ENCODE measurements at places on chromosomes 5 and 9.
A peak's percentile ranks its signal among the peaks of the same experiment; 100 is the strongest.

GRCh38 chr9:1087120-1087881 lies 37.1 kb downstream of the DMRT2 start:
- DNase-seq: no peak

- peak; percentile 49 for DNase-seq
These were observed 315.5 kb upstream of the C9orf72 start for GRCh38 chr9:27888661-27889295.

- DNase-seq: no peak
These were observed 461.6 kb downstream of the RASEF start for GRCh38 chr9:82601293-82601771.

DNA sequence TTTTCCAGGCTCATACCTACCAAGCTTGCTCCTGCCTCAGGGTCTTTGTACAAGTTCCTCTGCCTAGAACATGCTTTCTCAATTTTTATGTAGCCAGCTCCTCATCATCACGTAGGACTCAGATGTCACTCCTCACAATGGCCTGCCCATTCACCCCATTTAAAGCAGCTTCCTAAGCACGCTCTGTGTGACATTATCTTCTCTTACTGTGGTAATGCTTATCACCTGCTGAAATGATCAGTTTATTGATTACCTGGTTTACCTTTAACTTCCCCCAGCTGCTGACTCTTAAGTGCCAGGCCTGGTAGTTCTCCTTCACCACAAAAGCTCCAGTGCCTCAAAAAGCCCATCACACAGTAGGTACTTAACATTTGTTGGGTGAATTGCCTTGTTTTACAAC lies 13.6 kb downstream of the FUBP3 start:
- no peak for DNase-seq

- DNase-seq: no peak
These were observed 3.7 kb upstream of the GTF3C5 start for GRCh38 chr9:133027134-133027533.

DNA sequence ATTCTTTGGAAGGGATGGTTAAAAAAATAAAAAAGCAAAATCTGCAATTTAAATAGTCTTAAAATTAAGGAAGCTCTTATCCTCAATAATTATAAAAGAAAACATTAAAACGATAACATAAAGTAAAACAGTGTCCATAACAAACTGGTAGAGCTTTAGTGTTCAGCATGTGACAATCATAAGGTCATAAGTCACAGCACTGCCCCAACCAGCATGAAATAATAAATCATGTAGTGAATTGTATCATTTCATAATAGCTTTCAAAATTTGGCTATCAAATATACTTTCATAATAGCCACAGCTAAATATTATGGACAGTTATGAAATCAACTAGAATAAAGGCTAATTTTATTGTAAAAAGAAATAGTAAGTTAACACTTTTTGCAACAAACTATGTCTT lies 10.0 kb downstream of the NR3C1 start:
- DNase-seq: no peak

GRCh38 chr5:90015584-90016018 lies 394.0 kb downstream of the CETN3 start:
- DNase-seq: no peak

DNA sequence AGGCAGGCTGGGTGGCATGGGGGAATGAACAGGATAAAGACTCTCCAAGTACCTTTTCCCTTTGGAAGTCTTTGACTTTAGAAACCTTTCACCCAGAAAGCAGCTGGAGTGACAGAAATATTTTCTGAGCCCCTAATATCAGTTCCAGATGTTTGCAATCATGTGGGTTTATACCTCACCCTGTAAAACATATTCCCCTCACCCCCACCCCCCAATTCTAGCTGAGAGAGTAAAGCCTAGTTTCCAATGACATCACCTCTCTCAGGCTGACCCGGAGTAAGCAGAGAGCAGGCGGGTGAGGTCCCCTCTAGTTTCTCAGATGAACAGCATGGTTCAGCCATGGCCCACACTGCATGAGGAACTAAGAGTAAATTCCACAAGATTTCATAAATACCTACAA lies 82.9 kb upstream of the TRIM32 start:
- no peak for DNase-seq

- DNase-seq: no peak
These were observed 88.1 kb downstream of the GLIS3 start for GRCh38 chr9:4211806-4212205.

Measured in stimulated activated naive CD8-positive, alpha-beta T cell treated with anti-CD3 and anti-CD28 coated beads, Interleukin-15, amount 100 ng/mL, for 72 hours (primary cell).